ENCODE measurements at places on chromosomes 1 and 21.

GRCh38 chr1:76572229-76572628 lies 295.1 kb upstream of the ST6GALNAC5 start:
- DNase-seq = no peak

- no peak for DNase-seq
Observed at GRCh38 chr1:199303035-199303434, 664.2 kb downstream of the PTPRC start.

- DNase-seq = no peak
Observed at GRCh38 chr1:96522927-96523326, 198.7 kb upstream of the PTBP2 start.

DNA sequence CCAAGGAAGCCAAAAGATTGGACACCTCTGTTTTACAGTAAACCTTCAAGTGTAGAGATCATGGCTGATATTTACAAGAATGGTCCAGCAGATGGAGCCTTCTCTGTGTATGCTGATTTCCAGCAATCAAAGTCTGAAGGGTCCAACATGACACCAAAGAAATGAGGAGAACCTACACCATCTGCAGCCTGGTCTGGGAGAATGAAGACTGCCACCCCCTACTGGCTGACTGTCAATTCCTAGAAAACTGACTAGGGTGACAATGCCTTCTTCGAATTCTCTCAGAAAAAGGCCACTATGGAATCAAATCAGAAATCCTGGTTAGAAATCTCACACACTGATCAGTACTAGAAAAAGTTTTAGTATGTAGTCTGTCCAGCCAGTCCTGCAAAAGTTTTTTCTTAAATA lies 83.3 kb downstream of the CDC42BPA start:
- DNase-seq = no peak

DNA sequence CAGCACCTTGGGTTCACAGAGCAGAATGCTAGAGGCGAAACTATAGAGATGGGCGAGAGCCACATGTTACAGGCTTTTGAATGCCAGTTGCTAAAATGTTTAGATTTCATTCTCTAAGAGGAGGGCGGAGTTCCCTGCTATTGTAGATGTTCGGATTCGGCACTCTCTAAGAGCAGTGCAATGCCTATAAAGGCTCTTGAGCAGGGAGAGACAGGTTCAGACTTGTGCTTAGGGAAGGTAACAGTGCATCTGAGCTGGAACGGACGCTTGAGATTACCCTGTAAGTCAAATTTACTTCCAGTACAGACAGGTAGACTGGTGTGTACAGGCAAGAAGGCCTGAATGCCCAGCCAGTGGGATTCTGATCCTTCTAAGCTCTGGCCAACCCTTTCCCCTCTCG lies 15.3 kb downstream of the LURAP1 start:
- no peak for DNase-seq

GRCh38 chr1:88979749-88980116 lies 12.7 kb downstream of the KYAT3 start:
- no peak for DNase-seq

- no peak for DNase-seq
Observed at GRCh38 chr1:94855307-94855700, 35.1 kb downstream of the SLC44A3 start.

GRCh38 chr1:53087332-53088285 lies 25.6 kb downstream of the PODN start:
- DNase-seq = no peak

DNA sequence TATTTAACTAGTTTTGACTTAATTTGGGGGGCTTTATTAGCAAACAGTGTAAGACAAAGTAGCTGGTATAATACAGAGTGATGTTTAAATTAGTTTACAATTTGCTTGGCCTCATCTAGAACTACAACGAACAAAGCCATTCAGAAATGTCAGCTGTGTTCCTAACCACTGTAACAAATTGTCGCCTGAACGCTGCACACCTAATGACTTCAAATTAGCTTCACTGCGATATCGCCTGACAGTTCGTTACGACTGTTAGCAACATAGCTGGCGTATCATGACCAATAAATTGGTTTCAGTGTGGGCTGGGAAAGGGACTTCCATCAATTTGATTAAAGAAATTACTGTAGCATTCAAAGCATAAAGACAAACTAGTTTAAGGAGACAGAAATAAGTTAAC lies 139.8 kb upstream of the USH2A start:
- no peak for DNase-seq

- no peak for DNase-seq
Observed at GRCh38 chr1:180615493-180616290, 16.1 kb upstream of the XPR1 start.

GRCh38 chr1:10662090-10662688 lies 134.3 kb downstream of the CASZ1 start:
- no peak for DNase-seq

DNA sequence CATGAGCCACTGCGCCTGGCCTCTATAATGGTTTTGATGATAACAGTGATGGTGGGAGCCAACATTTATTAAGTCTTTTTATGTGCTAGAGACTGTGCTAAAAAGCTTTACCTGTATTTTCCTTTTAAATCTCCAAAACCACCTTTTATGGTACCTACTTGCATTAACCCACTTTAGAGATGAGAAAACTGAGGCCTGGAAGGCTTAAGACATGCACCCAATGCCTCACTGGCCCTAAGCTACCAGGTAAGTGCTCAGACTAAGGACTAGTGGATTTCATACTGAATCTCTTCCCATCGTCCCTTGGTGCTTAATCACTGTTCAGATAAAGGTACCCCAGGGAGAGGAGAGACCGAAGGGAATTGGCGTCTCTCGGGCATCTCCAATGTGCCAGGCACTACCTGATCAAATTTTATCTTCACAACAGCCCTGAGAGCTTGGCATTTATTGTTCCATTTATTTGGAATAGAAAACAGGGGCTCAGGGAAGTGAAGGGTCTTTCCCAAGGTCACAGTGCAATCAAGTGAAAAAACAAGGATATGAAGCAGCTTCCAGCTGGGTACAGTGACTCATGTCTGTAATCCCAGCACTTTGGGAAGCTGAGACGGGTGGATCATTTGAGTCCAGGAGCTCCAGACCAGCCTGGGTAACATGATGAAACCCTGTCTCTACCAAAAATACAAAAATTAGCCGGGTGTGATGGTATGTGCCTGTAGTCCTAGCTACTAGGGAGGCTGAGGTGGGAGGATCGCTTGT lies 84.2 kb downstream of the LACTBL1 start:
- DNase-seq = no peak

- no peak for DNase-seq
Observed at GRCh38 chr1:17188889-17189631, 15.9 kb upstream of the PADI1 start.

- no peak for DNase-seq
Observed at GRCh38 chr21:36643374-36644250, 55.3 kb upstream of the SIM2 start.

DNA sequence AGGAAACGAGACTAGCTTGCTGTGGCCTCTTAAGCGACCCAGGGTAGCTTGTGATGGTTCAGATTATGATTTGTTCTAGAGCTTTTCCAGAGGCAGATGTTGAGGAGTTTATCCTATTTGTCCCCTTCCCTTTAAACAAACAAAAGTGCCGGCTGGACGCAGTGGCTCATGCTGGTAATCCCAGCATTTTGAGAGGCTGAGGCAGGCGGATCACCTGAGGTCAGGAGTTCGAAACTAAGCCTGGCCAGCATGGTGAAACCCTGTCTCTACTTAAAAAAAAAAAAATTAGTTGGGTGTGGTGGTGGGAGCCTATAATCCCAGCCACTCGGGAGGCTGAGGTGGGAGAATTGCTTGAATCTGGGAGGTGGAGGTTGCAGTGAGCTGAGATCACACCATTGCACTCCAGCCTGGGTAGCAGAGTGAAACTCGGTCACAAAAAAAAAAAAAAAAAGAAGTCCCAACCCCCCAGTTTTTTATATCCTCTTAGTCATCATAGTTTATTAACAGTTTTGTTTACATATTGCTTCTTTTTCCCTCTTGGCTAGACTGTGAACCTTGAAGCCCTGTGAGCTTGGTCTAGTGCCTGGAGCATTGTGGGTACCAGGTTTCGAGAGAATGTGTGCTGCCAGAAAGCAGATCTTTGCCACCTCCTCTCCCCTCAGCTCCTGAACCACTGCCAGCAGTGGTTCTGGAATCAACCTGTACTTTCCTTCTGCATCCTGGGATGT lies 29.8 kb downstream of the MAPKAPK2 start:
- DNase-seq = no peak

- DNase-seq = no peak
Observed at GRCh38 chr1:18217398-18218043, 109.9 kb downstream of the IGSF21 start.

DNA sequence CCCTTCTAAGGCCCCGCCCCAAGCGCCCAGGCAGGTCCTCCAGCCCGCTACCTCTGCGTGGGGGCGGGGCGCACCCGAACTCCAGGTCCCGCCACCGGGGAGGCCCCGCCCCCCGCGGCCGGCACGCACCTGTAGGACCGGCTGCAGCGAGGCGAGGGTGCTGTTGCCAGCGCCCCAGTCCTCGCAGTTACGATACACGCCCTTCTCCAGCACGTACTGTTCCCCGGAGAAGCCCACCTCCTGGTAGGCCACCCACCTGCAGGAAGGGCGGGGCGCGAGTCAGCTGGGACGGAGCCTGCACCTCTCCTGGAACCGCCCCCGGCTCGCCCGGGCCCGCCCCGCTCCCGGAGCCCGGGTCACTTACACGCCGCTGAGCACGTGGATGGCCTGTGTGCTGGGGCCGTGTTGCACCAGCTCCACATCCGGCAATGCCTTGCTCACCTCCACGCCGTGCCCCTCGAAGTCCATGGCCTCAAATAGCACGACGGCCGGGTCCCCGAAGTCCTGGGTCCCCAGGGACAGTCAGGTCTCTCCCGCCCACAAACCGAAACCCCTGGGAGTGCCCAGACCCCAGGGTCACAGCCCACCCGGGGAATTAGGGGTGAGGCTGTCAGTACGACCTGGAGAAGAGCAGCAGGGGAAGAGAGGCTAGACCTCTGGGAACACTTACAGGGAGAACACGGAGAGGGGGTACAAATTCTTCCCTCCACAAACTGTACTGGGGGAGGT lies 17.3 kb downstream of the CRYBG2 start:
- peak; percentile 83 for DNase-seq

- DNase-seq = peak; percentile 59
Observed at GRCh38 chr1:160795951-160796383, at the start of gene LY9. Gene LY9, plus strand, starts transcription at chr1:160796174. Its CDS starts 14 bp downstream, at chr1:160796188.

- no peak for DNase-seq
Observed at GRCh38 chr1:156666862-156667609, 10.2 kb downstream of the NES start.

DNA sequence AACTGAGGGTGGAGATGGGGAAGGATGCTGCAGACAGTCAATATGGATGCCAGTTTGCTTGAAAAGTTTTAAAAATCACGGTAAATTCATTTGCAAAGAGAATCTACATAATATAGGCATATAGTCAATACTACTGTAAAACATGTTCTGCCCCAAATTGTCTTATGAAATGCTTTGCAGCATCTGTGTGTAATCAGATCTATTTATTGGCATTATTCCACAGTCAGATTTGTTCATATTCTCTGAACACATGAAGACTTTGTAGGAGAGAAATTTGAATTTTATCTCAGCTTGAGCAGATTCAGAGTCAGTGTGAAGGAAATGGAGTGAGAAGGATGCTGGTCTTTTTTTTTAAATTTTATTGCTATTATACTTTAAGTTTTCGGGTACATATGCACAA lies 88.5 kb downstream of the PLPPR4 start:
- DNase-seq = no peak

DNA sequence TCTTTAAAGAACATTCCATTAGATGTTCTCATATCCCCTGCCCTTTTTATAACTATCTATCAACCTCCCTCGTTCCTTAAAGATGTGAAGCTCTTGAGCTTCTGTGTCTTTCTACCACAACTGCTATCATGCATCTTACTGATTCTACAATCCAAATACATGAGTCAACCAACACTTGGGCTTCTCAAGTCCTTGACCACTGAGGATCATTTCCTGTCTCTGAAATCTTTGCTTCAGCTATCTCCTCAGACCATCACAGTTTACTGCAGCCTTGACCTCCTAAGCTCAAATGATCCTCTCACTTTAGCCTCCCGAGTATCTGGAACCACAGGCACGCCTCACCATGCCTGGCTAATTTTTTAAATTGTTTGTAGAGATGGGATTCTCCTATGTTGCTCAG lies 75.2 kb downstream of the FMO4 start:
- no peak for DNase-seq

- no peak for DNase-seq
Observed at GRCh38 chr1:228478326-228478725, 8.9 kb upstream of the RNF187 start.

DNA sequence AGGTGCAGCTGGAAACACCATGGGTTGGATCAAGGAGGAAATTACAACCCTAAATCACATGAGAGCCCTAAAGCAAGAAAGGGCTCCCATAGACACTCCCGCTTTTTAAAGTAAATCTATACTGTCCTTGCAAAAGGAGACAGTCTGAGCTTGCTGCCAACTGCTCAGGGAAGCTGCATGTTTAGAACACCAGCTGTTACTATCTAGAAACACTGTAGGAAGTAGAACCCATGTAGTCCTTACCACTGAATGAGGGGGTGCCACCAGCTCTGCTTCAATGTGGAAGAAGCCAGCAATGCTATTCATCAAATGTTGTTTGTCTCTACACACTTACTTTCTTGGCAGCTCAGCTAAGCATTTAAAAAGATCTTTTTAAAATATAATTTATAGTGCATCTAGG lies 79.8 kb downstream of the PIGK start:
- DNase-seq = no peak

DNA sequence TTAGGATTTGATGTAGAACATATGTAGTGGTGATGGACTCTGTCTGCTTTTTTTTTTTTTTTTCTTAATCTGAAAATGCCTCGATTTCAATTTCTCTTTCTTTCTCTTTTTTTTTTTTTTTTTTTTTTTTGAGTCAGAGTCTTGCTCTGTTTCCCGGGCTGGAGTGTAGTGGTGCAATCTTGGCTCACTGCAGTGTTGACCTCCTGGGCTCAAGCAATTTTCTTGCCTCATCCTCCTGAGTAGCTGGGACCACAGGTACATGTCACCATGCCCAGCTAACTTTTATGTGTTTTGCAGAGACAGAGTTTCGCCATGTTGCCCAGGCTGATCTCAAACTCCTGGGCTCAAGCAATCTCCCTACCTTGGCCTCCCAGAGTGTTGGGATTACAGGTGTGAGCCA lies 17.4 kb downstream of the MAST2 start:
- DNase-seq = no peak

- DNase-seq = no peak
Observed at GRCh38 chr21:38404177-38404576, 94.1 kb downstream of the ERG start.

GRCh38 chr1:227946624-227947385 lies 927 bp downstream of the WNT9A start:
- peak; percentile 32 for DNase-seq

- DNase-seq = no peak
Observed at GRCh38 chr1:182862827-182863226, 23.7 kb downstream of the DHX9 start.

DNA sequence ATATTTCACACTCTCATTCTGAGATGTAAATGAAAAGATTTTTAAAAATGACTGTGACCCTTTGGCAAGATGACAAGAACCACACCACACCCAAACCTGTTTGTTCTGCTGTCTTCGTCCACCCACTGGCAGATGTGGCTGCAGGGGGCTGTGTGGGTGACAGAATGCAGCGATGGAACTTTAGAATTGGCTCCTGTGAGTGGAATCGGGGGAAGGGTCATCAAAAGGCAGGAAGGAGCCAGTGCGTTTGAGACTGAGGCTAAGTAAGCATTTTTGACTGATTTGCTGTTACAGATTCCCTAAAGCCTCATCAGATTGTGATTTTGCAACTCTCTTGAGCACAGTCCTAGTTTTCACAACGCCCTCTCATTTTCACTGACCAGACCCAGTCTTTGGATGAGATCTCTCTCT lies 111.2 kb upstream of the ADGRL2 start:
- no peak for DNase-seq
